ENCODE measurements at places on chromosomes 4 and X.

GRCh38 chr4:8906991-8907595 is 35.5 kb upstream of the HMX1 start:
- no peak for DNase-seq

- DNase-seq: no peak
Observed at GRCh38 chr4:152351080-152351479, 184.8 kb downstream of the FBXW7 start.

DNA sequence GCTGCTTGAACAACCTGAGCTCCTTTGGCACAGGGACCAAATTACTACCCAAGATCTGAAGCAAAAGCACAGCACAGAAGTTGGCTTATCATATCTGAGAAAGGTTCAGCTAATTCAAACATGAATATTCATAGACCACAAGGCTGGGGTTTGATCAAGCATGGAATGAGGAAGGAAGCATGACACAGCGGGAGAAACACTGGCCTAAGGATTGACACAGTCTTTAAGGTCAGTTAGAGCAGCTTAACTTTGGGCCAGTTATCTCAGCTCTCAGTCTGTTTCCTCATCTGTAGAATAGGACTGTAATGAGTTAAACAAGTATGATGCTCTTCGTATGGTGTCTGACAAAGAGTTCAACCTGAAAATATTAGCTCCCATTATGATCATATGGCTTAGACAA is 88.5 kb upstream of the CBR4 start:
- DNase-seq: no peak

GRCh38 chrX:68749426-68749825 is 79.4 kb upstream of the EFNB1 start:
- DNase-seq: no peak

- DNase-seq: no peak
Observed at GRCh38 chr4:21113496-21114223, 413.4 kb downstream of the PACRGL start.

DNA sequence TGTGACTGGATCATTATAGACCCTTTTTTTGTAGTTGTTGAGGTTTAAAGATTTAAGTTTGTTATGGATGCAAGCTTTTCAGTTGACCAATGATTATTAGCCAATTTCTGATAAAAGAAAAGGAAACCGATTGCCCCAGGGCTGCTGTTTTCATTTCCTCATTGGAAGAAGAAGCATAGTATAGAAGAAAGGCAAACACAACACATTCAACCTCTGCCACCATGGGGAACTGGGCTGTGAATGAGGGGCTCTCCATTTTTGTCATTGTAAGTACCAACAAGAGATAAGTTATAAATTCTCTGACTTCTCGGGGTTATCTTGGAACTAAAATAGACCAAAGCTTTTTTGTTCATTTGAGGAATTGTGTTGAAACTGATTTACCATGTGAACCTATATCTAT is at the start of gene CYBB:
Gene CYBB (plus strand): TSS at position 203 of the 400 bp plus-strand sequence. CDS start 19 bp downstream, at position 222.
- DNase-seq: no peak

GRCh38 chrX:155027509-155028066 is 944 bp downstream of the FUNDC2 start:
- DNase-seq: no peak

- no peak for DNase-seq
Observed at GRCh38 chrX:9352243-9352642, 112.6 kb upstream of the TBL1X start.

- no peak for DNase-seq
Observed at GRCh38 chrX:20063716-20064351, 52.9 kb downstream of the MAP7D2 start.

DNA sequence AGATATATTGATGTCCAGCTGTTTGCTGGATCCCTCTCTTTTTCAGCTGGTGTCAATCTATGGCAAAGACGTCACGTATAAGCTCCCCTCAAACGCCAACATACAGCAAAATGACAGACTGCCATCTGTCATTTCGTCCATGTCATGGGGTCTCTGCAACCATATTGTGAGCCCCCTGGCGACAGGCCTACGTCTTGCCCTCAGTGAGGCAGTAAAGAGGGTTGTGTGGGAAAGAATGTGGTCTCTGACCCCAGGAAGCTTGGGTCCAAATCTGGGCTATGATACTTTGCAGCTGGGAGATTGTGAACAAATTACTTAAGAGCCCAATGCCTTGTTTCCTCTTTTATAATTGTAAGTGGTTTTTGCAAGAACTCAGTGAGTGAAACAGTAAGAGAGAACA is 7.4 kb downstream of the SUPT20HL2 start:
- no peak for DNase-seq

GRCh38 chr4:1824746-1825145 is 31.2 kb downstream of the LETM1 start:
- no peak for DNase-seq

GRCh38 chr4:8910822-8911315 is 39.2 kb upstream of the HMX1 start:
- DNase-seq: no peak

GRCh38 chr4:16168144-16168543 is 58.1 kb downstream of the TAPT1 start:
- DNase-seq: no peak

DNA sequence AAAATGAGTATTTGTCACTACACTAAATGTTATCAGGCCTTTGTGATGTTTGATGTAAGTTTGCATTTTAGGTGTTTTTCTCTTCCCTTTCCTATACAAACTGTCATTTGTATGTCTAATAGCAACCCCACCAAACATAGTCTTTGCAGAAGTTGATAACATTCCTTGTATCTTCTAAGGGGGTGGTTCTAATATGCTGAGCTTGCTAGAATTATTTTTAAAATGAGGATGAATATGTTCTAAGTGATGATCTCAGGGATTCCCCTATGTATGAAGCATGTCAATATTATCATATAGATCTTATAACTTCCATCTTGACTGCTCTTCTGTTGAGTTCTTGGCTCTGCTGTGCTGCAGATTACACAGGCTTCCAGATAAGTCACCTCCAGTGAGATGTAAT is 3.1 kb downstream of the CHM start:
- no peak for DNase-seq

- no peak for DNase-seq
Observed at GRCh38 chrX:114973013-114973412, 44.4 kb downstream of the IL13RA2 start.

DNA sequence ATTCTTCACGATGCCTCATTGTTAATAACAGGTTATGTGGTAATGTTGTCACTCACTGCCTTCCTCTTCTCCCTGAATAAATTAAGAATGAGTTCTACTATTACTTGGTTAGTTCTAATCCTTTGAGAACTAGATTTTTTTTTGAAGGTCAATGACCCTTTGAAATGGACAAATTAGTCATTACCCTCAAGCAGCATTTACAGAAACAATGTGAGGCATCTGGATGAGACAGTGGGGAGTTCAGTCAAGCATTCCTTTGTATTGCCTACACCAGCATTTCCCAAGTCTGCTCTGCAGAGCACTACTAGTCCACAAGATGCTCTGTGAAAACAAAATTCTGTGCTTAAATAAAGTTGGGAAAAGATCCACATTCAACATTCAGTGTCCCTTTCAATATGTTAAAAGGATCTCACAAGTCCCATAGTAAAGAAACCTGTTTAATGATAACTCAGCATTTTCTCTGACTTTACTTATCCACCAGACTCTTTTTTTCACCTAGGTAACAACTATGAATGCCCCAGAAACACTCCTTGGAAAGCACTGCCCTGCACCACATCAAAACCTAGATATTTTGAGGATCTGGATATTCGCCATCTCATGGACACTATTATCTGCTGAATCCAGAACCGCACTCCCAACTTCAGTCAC is 60.6 kb downstream of the CHRDL1 start:
- DNase-seq: no peak

GRCh38 chr4:123813901-123814300 is 417.3 kb downstream of the SPRY1 start:
- DNase-seq: no peak

Measured in left renal cortex interstitium (tissue), 4 donors.